ENCODE measurements at places on chromosomes 12 and 14.

- DNase-seq = no peak
Measured at GRCh38 chr14:65159281-65160062, 57.2 kb upstream of the MAX start.

- DNase-seq = no peak
Measured at GRCh38 chr14:66401449-66402095, 84.6 kb upstream of the CCDC196 start.

DNA sequence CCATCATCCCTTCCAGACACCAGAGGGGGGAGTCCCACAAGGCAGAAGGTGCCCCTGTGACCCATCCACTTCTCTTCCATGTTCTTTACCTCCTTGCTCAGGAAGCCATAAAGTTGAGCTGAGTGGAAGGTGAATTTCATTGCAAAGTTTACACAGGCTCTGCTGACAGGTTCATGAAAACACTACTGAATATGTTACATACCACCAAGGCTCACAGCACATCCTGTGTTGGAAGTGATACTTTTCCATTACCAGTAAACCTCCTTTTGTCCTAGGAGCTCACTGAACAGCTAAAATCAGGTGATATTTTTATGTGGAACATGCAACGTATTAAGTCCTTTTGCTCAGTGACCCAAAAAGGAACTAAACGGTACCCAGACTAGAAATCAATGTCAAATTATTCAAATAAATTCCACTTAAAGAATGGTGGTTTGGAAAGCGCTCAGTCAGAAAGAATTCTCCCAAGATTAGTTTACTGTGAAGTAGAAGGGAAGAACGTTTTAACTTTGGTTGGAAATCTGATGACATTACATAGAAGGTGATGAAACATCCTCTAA is 196.2 kb upstream of the NUDT4 start:
- DNase-seq = no peak

DNA sequence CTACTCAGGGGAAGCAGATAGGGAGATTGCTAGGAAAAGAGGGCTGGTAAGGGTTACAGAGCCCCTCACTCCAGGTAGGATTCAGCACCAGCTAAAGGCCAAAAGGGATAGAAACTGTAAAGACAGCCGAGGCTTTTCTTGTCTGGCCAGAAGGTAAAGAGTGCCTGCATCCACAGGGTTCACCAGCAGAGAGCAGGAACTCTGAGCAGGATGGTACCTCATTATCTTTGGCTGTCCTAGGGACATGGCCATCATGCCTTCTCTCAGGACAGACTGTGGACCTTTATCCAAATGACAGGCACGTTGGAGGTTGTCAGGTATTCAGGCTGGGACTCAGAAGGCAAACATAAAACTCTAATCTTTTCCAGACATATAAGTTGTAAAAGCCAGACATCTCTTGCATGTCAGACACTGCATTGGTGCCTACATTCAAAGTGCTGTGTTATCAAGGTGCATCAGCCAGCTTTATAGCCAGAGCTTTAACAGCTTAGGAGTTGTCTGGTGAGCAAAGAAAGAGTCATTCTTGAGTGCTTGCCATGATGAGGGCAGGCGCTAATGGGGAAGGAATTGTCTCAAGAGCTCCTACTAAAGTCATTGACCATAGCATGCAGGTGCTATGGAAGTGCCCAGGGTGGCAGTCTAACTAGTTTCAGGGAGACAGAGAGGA is 89.5 kb downstream of the PELI2 start:
- no peak for DNase-seq

DNA sequence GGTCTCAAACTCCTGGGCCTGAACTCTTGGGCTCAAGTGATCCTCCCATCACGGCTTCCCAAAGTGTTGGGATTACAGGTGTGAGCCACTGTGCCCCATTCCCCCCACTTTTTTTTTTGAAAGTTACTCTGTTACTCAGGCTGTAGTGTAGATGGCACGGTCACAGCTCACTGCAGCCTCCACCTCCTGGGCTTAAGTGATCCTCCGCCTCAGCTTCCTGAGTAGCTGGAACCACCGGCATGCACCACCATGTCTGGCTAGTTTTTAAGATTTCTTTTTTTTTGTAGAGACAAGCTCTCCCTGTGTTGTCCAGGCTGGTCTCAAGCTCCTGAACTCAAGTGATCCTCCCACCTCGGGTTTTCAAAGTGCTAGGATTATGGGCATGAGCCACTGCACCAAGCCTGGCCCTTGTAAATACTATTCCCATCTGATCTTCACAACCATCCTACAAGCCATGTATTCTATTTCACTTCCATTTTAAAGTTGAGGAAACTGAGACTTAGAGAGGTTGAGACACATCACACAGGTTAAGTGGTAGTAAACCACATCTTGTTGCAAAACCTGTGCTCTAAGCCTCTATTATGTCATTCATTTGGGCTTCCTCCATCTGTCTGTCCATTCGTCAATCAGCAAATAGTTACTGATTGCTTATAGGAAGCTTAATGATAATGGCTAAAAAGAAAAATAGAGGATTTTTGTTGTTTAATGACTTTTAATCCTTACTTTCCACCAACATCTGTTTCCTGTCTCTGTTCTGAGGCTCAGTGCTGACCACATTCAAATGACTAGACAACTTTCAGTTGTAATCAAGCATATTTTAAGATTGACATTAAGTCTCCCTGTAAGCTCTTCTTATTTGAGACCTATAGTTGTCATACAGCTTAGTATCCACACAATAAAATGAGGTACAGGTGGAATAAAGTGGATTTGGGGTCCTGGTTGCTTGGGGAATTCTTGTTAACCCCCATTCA is 9.2 kb downstream of the ASCL4 start:
- DNase-seq = no peak

- DNase-seq = no peak
Measured at GRCh38 chr12:81350309-81350708, 272.4 kb downstream of the ACSS3 start.

GRCh38 chr12:26097046-26097878 is 27.6 kb downstream of the BHLHE41 start:
- DNase-seq = peak; percentile 39

- DNase-seq = no peak
Measured at GRCh38 chr12:89657066-89657465, 51.6 kb downstream of the ATP2B1 start.

- DNase-seq = no peak
Measured at GRCh38 chr14:31965735-31966598, 111.1 kb upstream of the ARHGAP5 start.

DNA sequence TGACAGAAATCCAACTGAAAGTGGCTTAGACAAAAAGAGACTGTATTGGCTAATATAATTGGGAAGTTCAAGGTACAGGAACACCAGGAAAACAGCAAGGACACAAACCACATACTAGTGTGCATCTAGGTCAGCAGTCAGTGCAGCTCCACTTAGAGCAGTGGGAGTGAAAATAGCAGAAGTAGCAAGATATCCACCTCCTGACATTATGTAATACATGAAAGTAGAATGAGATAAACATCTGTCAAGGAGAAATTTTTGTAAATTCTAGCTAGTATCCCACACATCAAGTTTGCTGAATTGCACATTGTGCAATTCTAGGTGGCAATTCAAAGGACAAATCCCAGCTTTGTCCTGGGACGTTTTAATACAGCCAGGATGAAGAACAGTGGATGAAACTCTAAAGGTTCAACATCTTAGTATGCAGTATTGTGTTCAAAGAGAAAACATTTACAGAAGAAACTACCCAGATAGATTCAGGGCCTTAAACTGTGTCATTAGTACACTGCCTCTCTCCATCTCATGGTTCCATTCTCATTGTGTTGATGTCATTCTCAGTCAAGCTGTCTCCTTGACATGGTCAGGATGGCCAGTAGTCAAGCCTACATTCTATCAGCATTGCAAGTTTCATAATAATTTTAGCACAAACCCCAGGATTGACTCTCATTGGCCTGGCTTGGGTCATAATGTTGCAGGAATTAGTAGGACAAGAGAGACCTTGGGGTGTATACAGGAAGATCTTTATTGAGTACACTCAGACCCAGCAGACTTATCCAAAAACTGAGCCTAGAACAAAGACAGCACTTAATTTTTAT is 56.8 kb downstream of the SDR9C7 start:
- no peak for DNase-seq

DNA sequence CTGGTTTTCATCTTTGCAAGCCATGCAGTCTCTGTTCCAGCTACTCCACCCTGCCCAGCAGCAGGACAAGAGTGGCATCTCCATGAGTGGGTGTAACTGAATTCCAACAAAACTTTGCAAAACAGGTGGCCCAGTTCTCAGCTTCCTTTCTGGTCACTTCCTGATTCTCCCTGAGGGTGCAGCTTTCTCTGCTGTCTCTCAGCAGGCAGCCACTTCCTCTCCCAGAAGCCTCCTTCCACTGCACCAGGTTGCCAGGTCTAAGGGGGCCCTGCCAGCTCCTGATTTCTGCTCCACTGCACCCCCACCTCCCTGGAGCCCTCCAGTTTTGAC is 341.0 kb upstream of the FKBP4 start:
- DNase-seq = no peak

DNA sequence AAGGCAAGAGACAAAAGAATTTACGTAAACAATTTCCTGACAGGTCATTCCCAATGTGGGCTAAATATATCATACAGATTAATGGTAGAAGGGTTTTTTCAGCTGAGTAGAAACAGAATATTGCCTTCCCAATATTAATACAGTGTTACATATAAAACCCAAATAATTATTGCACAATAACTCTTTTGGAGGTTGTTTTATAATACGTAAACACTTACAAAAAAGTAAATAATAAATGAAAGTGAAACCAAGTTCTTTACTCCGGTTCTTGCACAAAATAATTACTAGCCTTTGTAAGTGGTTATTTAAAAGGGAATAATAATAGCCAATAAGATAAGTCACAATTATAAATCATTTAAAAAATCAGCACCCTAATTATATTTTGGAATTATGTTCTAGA is 118.6 kb upstream of the SSTR1 start:
- DNase-seq = no peak

- DNase-seq = no peak
Measured at GRCh38 chr12:2238111-2238510, 185.3 kb downstream of the CACNA1C start.

DNA sequence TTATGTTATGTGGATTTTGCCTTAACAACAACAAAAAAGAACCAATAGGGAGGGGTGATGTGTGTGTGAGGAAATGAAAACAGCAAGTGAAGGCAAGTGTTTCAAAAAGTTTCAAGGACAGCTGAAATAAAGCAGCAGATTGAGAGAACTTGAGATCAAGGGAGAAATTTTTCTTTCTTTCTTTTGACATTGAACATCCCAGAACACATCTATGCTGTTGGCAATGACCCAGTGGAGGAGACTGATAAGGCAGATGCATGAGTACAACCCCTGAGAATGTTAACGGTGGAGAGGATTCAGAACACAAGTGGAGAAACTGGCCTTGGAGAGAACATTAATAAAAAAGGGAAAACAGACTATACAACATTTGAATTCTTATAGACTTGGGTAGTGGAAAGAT is 2.9 kb downstream of the LLPH start:
- DNase-seq = no peak

GRCh38 chr14:58639842-58640484 is 2.2 kb downstream of the DACT1 start:
- no peak for DNase-seq

GRCh38 chr12:66352899-66353298 is 50.6 kb downstream of the HELB start:
- no peak for DNase-seq

DNA sequence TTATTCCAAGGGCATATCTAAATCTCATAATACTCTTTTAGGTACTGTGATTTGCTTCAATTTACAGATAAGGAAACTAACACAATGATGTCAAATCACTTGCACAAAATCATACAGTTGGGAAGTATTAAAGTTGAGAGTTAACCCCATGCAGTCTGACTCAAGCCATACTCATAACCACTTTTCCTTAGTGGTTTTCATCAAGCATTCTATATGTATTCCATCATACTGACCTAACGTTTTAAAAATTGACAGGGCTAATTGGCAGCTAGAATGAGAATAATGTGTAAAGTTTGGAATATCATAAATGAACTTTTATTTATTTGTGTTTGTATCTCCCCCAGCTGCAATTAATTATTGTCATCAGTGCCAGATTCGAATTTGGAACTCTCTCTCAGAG is 20.9 kb downstream of the PUS7L start:
- DNase-seq = no peak

- DNase-seq = no peak
Measured at GRCh38 chr12:29552994-29553748, 55.7 kb upstream of the OVCH1 start.

DNA sequence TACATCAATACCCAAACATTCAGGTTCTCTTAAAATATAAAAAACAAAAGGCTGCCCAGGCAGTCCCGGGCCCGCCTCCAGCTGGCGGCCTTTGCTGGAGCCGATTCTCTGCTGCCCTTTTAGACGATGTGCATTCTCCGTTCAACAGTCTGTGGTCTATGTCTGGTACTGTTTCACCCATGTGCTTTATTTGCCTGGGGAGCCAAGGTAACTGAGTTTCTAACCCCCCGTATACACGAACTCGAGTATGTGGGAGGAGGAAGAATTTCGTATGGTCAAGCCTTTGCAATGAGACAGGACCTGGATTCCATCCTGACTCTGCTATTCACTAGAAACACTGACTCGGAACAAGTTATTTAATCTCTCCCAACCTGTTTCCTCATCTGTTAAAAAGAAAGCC is 54.1 kb upstream of the GPR68 start:
- DNase-seq = no peak

DNA sequence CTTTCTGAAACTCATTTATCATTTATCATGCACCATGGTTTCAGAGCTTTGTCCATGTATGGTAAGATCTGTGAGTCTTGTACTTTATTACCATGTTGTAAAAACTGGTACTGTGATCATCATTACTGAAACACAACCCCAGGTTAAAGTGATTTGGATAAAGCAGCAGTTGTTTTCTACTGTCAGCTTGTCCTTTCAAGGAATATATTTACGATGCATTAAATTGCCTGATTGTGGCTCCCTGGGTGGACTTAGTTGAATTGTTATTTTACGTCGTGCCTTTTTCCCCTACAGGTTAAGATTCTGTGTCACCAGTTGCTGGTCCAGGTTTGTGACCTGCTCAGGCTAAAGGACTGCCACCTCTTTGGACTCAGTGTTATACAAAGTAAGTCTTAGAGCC is 46.1 kb downstream of the FRMD6 start:
- no peak for DNase-seq

- DNase-seq = no peak
Measured at GRCh38 chr12:125684968-125685790, 619.9 kb downstream of the AACS start.

Data from stimulated activated CD8-positive, alpha-beta memory T cell treated with anti-CD3 and anti-CD28 coated beads, Interleukin-12 subunit alpha, Interleukin-12 subunit beta, amount 100 ng/mL, for 1 hour (primary cell).